ENCODE measurements at places on chromosomes 6 and 20.
A peak's percentile ranks its signal among the peaks of the same experiment; 100 is the strongest.

GRCh38 chr6:55705451-55706440 lies 126.8 kb upstream of the HMGCLL1 start:
- DNase-seq = no peak

DNA sequence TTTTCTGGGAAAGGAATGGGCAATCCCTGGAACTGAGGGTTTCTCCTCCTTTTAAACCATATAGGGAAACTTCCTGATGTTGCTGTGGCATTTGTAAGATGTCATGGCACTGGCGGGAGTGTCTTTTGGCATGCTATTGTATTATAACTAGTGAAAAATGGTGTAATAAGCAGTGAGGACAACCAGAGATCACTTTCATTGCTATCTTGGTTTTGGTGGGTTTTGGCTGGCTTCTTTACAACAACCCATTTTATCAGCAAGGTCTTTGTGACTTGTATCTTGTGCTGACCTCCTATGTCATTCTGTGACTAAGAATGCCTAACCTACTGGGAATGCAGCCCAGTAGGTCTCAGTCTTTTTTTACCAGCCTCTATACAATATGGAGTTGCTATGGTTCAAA lies 9.1 kb upstream of the DCBLD1 start:
- DNase-seq = no peak

DNA sequence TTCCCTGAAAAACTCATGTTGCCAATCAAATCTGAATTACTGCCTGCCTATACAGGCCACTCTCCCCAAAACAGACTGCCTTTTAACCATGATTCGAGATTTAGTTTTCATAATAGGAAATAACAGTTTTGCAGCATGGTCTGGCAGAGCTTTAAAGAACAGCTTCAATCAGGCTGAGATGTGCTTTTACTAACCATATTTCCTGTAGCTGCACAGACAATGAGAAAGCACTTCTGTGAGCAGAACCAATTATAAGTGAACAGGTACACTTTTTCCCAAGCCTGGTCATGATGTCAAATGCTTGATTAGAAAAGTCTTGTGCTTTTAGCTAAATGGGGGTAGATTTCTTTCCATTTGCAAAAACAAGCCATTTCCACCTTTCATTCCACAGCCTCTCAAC lies 108.2 kb downstream of the THEMIS start:
- DNase-seq = no peak

- DNase-seq = peak; percentile 59
Observed at GRCh38 chr6:84052204-84052882, 18.8 kb downstream of the MRAP2 start.

GRCh38 chr20:64086801-64087200 lies 2.6 kb upstream of the LKAAEAR1 start:
- DNase-seq = no peak

DNA sequence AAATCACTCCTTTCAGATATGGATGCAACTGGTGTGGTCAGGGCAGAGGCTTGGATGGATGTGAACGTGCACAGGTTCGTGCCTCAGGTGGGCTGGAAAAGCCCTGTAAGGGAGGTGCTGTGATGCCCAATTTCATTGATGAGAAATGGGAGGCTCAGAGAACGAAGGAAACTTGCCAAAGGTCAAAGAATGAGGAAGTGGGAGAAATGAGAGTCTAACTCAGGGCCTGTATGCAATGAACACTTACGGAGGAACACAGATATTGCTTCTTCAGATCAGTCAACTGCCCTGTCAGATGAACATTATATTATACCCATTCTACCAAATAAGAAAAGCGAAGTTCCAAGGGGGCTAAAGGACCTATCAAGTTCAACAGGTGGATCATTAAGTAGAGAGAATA lies 134.7 kb downstream of the RCAN2 start:
- no peak for DNase-seq

DNA sequence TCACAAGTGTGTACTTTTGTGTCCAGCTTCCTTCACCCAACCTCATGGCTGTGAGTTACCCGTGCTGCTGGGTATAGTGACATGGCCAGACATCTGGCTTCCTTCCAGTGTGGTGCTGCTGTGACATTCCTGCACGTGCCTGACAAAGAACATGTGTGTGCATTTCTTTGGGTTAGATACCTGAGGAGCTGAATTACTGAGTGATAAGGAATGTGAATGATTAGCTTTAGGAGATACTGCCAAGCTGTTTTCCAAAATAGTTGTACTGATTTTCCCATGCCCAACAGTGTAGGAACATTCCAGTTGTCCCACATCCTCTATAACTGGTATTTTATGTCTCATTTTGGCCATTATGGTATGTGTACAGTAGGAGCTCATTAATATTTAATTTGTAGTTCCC lies 132.5 kb downstream of the PREX1 start:
- DNase-seq = no peak

- no peak for DNase-seq
Observed at GRCh38 chr20:12984069-12984765, 24.6 kb upstream of the SPTLC3 start.

- DNase-seq = no peak
Observed at GRCh38 chr6:71279740-71280139, 8.9 kb upstream of the OGFRL1 start.

GRCh38 chr20:36158160-36158741 lies 3.7 kb downstream of the EPB41L1 start:
- DNase-seq = no peak

DNA sequence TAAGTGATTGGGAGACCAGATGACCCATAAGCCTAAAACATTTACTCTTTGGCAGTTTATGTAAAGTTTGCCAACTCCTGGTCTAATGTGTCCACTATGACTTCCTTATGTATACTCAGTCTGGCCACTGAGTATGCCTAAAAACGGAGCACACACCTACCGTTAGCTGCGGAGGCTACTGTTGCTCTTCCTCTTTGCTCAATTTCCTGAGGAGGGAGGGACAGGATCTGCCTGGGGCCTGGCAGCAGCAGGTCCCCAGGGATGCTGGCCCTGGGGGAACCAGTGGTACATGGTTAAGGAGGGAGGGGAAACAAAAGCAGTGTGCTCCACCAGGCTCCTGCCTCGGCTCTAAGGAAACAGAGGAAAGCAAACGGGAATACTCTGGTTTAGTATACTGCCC lies 113.5 kb downstream of the CDYL start:
- DNase-seq = no peak

DNA sequence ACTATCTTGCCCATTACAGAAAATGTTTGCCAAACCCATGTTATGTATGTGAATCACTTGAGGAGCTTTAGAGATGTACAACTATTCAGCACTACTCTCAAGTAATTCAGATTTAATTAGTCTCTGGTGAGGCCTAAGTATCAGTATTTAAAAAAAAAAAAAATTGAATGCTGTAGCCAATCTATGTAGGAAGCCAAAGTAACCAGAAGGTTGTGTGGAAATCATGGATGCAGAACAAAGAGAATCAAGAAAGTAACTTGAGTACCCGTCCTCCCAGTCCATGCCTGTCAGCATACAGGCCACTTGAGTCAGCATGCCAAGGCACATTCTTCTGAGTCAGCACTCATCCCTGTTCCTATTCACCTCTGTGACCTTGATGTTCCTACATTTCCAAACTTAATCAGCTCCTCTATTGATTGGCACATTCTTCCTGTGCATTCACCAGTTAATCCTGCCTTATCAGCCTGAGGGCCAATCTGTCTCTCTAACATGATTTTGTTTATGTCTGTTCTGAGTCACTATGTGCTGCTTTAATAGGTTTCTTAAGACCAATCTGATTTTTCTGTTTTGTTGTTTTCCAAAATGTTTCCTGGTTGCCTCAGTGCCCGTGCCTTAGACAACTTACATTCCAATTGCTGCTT lies 165.6 kb downstream of the KCNQ5 start:
- DNase-seq = no peak

DNA sequence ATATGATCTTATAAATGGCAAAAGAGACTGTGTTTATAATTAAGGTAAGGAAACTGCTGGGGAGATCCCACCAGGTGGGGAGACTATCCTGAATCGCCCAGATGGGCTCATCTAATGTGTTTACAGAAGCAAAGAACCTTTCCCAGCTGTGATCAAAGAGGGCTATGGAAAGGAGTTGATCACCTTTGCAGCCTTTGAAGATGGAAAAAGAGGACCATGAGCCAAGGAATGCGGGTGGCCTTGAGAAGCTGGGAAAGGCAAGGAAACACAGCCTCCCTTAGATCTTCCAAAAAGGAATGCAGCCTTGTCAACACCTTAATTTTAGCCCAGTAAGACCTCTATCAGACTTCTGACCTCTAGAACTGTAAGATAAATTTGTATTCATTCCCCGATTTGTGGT lies 66.5 kb upstream of the ADGRG6 start:
- no peak for DNase-seq

- no peak for DNase-seq
Observed at GRCh38 chr20:25056690-25057233, 1.2 kb downstream of the ACSS1 start.

DNA sequence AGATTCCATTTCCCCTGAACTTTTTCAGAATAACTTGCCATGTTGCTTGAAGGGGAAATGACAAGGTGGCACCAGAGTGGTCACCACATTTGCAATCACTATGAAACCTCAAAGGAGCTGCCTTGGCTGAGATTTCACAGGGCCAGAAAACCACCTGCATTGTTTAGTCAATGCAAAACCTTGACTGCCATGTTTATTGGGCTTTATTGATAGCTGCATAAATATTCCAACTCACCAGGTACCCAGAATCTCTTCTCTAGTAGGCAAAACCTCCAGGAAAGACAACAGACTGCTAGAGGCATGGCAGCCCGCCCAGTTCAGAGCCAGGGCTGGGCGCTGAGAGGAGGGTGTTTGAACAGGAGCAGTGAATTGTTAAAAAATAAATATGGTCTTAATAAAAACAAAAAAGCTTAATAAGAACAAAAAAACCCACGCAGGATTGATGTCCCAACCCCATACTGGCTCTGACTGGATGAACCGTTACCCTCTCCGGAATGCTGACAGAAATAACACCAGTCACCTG lies 375.6 kb downstream of the ZFAND3 start:
- DNase-seq = no peak

GRCh38 chr20:25856256-25856884 lies 159.7 kb upstream of the ZNF337 start:
- no peak for DNase-seq

DNA sequence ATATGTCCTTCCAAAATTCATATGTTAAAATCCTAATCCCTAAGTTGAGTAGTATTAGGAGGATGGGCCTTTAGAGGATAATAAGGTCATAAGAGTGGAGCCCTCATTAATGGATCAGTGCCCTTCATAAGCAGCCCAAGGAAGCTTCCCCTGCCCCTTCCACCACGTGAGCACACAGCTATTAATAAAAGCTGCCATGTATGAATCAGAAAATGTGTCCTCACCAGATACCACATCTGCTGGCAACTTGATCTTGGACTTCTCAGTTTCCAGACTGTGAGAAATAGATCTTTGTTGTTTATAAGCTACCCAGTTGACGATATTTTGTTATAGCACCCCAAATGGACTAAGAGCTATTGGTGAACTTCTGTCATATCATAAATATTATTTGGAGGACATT lies 207.7 kb upstream of the HDDC2 start:
- DNase-seq = no peak

- DNase-seq = no peak
Observed at GRCh38 chr6:169452117-169452868, 198.6 kb upstream of the THBS2 start.

- DNase-seq = no peak
Observed at GRCh38 chr6:29872791-29873190, 45.2 kb downstream of the HLA-G start.

GRCh38 chr6:121668259-121668658 lies 232.8 kb downstream of the GJA1 start:
- DNase-seq = no peak

GRCh38 chr6:13488896-13489237 lies 1.5 kb upstream of the GFOD1 start:
- no peak for DNase-seq

- DNase-seq = no peak
Observed at GRCh38 chr6:41471064-41471895, 74.9 kb upstream of the FOXP4 start.

GRCh38 chr6:74651948-74652842 lies 553.7 kb downstream of the COL12A1 start:
- no peak for DNase-seq

DNA sequence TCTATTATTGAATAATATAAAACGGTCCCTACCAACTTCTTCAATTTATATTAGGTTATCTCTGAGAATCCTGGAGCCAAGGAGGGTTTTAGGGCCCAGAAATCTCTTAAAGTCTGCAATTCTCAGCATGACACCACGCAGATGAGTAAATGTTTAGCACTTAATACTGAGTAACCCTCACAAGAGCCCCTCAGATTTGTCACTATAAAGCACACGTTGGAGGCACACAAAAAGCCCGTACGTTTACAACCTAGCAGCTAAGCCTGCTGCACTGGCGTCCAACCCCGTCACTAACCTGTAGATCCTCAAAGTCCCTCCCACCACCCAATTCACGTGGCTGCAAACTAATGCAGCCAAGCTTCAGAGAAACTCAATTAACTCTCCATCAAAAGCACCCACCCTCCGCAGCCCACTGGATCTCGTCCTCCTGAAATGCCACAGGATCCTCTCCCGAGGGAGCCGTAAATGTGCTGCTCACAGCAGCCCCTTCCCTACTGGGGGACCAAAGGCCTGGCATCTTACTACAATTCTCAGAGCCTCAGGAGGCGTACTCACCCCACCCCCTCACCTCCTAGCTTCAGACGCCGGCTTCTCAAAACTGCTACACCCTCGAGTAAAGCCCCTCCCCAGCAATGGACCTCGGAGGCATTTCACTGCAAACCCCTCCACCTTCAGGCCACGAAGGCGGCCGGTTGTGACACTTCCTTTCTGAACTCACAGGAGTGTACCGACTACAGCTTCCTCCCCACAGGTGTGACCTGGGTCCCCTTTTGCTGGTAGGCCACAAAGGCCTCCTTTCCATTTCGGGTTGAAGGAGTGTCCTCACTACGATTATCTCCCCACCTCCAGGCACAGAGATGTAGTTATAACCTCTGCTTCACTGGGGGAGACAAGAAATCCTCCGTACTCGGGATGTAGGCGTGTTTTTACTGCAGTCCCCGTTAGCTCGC lies 909 bp downstream of the CPNE1 start:
- DNase-seq = no peak

DNA sequence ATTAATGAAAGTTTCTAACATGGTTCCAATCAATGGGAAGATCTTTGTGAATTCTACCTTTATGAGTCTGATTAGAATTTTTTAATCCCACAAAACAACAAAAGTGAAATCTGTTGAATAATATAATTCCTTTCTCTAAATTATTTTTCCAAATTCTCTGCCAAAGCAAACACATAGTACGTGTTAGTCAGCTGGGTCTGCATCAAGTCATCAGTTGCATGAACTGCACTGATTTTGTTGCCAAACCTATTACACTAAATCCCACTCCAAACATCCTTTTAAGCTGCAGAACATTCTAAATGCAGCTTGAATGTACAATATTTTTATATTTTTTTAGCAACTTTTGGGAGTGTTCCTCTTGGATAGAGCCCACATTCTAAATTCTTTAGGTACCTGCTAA lies 199.0 kb upstream of the HSF2 start:
- no peak for DNase-seq

GRCh38 chr6:158313989-158314388 lies 1.7 kb downstream of the TULP4 start:
- no peak for DNase-seq

All from NCI-H187 (cell line).